ENCODE measurements at places on chromosomes 5 and 9.

DNA sequence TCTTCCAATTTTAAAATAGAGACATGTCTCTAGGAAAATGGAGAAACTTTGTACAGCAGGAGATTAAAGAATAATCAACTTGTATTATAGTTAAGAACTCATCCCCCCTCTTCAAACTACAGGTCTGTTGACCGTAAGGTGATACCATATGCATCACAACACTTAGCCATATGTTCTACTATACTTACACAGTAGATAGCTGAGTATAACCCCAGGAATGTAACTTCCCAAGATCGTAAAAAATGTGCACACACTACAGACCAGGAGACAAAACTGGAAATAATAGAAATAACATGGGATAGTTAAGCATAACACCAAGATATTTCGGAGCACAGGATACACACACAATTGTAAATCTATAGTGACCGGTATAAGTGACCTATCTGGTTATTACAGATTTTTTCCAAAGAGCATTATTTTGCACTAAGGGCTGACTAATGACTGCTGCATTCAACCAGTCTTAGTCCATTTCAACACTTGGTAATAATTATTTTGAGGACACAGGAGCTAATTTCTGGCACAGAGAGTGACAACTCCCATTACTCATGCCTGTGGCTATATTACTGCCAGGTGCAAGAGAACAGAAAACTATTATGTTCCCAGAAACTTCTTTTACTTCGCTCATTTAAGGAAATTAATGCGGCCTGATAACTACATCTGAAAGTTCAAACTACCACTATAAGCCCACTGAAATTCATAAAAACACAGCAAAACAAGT, 15.4 kb upstream of the ZNF622 start:
- no peak for DNase-seq

DNA sequence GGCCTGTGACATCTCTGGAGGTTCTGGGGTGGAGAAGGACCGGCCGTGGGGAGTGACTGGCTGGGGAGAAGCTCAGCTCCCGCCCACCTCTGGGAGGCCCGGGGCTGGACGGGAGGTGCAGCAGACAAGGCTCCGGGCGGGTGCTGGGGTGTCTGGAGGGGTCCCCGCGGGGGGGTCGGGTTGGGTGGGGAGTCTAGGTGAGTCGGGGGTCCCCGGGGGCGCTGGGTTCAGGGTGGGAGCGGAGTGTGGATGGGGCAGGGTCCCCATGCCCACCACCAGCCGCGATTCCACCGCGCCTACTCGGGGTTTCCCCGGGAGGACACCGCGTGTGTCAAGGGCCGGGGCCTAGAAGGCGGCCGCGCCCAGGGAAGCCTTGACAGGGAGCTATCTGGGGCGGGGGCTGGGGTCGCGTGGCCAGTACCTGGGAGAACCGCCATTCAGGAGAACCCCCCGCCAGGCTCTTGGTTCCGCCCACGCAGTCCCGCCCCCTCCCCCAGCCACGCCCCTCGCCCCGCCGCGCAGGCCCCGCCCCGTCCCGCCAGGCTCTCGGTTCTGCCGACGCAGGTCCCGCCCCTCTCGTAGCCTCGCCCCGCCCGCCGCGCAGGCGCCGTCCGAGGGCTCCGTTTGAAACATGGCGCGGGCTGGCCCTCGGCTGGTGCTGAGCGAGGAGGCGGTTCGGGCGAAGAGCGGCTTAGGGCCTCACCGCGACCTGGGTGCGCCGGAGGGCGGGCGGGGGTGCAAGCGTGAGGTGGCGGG, at the start of gene CEP72:
CEP72 (plus strand) TSS at position 610 of the 756 bp plus-strand sequence; CDS start at position 632, 22 bp downstream.
- peak; percentile 50 for DNase-seq

DNA sequence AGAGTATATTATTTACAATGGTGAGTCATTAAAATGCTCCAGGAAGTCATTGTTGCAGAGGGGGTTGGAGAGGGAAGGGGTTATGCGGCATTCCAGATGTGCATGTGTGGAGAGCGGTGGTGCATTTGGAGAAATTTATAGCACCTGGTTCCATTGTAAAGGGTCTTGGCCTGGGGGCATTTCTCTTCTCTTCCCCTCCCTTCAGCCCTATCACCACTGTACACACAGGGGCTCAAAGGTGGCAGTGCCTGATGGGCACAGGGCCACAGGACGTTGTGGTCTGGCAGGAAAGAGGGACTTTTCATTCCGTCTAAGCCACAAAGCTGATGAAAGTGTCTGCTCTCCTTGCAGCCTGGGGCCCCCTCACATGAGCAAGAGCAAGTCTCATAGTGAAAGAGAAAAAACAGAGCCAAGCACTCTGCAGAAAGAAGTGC, 442.4 kb upstream of the ZNF462 start:
- DNase-seq: no peak

GRCh38 chr5:95881833-95882232, 59.3 kb upstream of the GLRX start:
- no peak for DNase-seq

DNA sequence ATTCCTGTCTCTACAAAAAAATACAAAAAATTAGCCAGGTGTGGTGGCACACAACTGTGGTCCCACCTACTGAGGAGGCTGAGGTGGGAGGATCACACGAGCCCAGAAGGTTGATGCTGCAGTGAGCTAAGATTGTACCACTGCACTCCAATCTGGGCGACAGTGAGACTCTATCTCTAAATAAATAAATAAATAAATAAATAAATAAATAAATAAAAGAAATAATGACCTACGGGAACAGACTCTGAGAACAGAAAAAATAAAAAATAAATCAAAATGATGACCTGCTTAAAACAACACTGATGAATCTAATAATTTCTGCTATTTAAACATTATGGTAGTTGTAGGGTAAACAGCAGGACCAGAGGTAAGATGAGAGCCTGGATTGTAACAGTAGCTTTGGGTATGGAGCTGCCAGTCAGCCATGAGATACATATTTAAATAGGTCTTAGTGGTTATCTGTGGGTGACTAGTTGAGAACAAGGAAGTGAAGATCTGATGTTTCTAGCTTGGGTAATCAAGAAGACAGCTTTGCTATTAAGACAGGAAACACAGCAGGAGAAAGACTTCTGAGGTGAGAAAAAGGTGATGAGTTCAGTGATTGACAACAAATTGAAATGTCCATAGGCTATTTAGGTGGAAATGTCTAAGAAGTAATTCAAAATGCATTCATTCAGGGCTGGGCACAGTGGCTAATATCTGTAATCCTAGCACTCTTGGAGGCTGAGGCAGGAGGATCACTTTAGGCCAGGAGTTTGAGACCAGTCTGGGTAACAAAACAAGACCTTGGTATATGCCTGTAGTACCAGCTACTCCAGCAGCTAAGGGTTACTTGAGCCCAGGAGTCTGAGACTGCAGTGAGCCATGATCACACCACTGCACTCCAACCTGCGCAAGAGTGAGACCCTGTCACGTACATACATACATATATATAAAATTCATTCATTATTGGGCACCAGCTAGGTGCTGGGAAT, 11.0 kb downstream of the RNF145 start:
- DNase-seq: no peak

DNA sequence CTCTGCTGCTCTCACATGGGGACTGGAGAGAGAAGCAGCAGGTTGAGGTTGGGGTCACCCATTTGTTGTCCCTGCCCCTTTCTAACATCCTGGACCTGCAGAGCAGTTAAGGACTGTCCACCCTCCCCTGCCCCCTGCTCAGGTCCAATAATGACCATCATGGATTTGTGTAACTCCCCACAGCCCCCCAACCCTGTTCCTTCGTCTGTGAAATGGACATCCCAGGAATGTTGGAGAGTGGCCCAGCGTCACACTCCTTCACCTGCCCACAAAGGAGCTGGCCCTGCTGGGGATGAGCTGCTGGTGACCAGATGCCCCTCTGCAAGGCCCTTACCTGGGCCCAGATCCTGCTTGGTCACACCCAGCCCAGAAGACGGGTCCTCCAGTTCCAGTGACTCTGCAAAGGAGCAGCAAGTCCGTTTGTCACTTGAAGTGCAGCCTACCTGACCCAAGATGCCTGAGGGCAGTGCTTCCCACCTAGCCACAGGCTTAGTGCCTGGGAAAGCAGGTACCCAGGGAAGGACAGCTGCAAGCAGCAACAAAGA, 10.4 kb downstream of the CD74 start:
- DNase-seq: no peak

DNA sequence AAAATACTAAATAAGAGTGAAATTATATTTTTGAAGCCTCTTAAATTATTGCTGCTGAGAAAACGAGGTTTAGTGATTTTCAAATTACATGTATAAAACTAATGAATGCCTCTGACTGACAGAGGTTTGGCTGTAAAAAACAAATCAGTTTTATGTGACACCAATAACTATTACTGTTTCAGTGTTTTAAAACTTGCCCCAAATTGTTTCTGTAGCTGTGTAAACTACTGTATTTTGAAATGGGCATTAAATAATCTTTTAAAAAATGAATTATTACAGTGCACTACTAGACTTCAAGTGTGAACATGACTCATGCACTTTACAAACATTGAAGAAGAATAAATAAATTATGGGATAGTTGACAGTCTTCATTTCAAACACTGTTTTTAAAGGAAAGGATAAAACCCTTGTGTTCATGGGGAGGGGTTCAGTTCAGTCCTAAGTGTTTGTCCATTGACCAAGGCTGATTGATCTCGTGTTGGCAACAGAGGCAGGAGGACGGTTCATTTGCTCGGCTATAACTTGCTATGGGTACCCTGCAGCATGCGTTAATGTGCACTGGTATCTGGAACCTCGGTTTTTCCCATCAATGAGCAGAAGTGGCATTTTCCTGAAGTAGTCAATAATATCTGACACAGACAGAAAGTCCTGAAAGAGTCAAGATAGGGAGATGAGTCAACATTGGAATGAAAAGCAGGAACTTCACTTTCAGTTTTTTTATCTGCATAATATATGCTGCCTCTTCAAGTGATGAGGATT, 15.6 kb downstream of the C5orf58 start:
- DNase-seq: no peak

GRCh38 chr5:17001428-17001827, 65.3 kb upstream of the MYO10 start:
- DNase-seq: no peak

DNA sequence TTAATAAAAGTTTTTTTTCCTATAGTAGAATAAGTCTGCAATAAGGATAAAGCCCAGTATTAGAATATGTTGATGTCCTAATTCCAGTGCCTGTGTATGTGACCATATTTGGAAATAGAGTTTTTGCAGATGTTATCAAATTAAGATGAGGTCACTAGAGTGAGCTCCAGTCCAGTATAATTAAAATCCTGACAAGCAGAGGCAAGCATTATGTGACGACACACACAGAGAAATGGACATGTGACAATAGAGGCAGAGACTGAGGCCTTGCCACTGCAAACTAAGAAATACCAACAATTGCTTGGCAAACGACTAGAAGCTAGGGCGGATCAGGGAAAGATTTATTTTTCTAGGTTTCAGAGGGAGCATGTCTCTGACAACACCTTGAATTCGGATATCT, 216.4 kb upstream of the CYLC2 start:
- no peak for DNase-seq
